Activated T-cell treated with anti-CD3 and anti-CD28 coated beads, Interleukin-2, amount 50 U/mL, for 48 hours (primary cell): ENCODE measurements at places on chromosomes 2 and 18.

DNA sequence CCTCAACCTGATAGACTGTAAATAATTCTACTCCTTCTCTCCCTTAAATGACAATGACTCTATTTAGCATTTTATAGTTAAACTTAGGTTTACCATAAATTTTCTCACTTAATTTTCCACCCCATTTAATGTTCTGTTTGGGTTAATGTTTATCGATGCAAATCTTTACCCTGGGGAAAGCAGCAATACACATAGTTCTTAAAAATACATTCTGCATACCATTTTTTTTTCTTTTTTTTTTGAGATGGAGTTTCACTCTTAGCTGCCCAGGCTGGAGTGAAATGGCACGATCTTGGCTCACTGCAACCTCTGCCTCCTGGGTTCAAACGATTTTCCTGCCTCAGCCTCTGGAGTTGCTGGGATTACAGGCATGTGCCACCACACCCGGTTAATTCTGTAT, 14.0 kb downstream of the STAM2 start:
- no peak for DNase-seq

DNA sequence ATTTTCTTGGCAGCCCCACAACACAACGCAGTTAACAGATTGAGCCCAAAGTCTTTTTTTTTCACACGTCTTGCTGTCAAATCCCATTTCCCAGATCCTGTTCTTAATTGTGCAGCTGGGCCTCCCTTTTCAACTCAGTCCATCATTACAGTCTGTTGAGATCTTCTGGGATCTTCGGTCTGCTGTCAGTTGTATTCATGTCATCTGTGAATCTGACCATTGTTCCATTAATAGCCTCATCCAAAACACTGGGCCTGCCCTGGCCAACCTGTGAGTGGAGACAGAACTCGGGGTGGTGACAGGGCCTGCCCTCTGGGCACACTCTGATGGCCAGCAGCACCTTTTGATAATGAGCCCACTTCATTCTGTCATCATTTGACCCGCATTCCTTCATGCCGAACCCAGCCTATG, 39.7 kb upstream of the SEMA4C start:
- no peak for DNase-seq

GRCh38 chr18:79123948-79124347, 54.8 kb downstream of the ATP9B start:
- DNase-seq = no peak

DNA sequence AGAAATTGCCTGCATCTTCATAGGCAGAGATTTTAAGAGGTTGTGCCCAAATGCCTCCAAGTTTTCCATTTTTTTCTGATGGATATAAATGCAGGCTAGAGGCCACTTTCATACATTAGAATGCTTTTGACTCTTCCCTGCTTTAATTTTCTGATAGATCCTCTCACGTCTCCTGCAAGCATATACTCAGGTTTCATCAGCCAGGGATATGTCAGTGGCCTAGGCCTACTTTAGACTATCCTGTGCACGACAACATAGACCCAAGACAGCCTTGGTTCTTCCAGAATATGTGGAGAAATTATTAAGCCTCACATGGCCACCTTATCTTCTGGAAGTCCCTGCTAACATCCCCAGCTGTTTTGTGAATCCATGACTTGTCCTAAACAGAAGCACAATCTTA, 415.9 kb downstream of the TDRD15 start:
- no peak for DNase-seq

- DNase-seq = no peak
Observed at GRCh38 chr2:46849046-46849715, 66.4 kb downstream of the MCFD2 start.

- DNase-seq = no peak
Observed at GRCh38 chr2:67702284-67702683, 305.2 kb downstream of the ETAA1 start.

- DNase-seq = no peak
Observed at GRCh38 chr2:128258218-128258617, 60.5 kb downstream of the HS6ST1 start.

DNA sequence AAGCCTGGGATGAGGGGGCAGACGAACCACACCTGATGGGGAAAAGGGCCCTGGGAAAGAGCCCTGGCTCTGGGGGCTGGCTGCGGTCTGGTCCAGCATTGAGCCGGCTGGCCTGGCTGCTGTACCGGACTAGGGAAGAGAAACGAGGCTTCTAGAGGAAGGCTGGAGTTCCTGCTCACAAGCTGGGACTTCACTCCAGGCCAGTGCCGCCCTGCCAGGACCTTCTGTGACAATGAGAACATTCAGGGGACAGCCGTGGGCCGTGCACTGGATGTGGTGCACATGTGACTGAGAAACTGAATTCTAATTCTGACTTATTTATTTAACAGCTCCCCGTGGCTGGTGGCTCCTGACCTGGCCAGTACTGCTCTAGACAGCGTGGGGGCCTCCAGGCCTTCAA, 269.3 kb downstream of the HDAC4 start:
- no peak for DNase-seq

GRCh38 chr2:40279001-40279400, 172.9 kb downstream of the SLC8A1 start:
- DNase-seq = no peak

- DNase-seq = no peak
Observed at GRCh38 chr2:128775217-128775913, 456.7 kb upstream of the HS6ST1 start.
